ENCODE measurements at places on chromosomes 6 and 20.
A peak's percentile ranks its signal among the peaks of the same experiment; 100 is the strongest.

DNA sequence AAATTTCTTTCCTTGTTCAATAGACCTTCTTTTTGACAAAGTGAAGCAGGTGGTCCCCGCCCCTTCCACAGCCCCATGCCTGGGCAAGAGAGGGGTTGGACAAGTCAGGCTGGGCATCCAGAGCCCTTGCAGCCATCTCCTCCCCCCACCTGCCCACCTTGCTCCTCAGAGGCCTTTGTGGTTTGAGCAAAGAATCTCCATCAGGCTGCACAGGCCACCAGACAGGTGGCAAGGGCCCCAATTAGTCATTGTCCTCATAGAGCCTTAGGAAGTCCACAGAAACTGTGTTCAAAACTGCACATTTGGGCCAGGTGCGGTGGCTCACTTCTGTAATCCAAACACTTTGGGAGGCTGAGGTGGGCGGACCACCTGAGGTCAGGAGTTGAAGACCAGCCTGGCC lies 1.5 kb upstream of the MAPK13 start:
- DNase-seq = no peak

DNA sequence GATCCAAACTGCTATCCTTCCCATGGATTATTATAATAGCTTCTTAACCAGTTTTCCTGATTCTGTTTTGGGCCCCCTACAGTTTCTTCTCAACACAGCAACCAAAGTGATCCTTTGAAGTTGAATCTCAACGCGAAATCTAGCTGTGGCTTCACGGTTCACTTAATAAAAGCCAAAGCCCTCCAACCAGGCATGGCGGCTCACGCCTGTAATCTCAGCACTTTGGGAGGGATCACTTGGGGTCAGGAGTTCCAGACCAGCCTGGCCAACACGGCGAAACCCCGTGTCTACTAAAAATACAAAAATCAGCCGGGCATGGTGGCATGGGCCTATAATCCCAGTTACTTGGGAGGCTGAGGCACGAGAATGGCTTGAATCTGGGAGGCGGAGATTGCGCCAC lies 3.3 kb downstream of the RMND1 start:
- DNase-seq = no peak

GRCh38 chr6:61841958-61842357 lies 444.1 kb downstream of the KHDRBS2 start:
- no peak for DNase-seq

DNA sequence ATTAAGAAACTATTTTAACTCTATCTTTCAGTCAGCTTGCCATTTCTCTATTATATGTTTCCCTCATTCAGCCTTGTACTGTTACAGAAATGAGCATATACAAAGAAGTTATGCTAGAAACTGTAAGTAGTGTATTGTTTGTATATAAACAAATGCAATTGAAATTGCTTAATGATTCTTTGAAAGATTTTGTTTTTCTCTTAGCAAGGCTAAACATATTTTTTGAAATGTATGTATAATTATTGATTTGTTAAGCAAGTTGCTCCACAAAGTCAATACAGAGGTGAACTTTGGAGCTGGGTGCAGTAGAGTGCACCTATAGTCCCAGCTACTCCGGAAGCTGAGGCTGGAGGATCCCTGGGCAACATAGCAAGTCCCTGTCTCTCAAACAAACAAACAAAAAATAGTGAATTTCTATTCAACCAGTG lies 253.6 kb downstream of the RNGTT start:
- no peak for DNase-seq

DNA sequence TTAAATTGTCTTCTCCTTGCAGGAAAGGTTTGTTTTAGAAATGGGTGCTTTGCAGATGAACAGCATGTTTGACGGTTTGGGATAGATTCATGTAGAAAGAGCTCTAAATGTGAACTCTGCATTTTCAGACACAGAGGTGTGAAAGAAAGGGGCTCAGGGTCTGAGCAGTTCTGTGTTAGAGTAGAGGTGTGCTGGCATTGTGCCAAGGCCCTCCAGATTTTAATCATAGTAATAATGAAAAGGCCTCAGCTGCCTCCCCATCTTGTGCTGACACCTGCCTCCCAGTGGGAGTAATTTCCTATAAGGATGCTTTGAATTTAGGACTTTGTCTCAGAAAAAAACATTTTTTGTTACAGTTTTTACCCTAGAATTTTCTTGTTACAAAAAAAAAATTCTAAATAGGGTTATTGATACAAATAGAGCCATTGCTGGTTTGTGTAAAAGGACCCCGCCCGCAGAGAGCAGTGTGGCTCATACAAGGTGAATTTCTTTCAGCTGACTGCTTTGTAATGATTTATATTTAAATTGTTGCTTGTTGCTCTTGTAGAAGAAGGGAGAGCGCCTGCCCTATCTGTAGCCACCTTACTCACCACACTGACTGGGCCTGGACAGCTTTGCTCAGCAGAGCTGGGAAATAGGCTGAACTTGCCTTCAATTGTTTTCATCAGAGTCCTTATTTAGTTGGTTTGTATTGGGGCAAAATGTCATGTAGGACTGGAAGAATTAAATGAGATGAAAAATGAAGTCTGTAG lies 294.5 kb downstream of the ZFAND3 start:
- no peak for DNase-seq

- no peak for DNase-seq
Measured at GRCh38 chr20:59573837-59574236, 30.5 kb upstream of the PHACTR3 start.

DNA sequence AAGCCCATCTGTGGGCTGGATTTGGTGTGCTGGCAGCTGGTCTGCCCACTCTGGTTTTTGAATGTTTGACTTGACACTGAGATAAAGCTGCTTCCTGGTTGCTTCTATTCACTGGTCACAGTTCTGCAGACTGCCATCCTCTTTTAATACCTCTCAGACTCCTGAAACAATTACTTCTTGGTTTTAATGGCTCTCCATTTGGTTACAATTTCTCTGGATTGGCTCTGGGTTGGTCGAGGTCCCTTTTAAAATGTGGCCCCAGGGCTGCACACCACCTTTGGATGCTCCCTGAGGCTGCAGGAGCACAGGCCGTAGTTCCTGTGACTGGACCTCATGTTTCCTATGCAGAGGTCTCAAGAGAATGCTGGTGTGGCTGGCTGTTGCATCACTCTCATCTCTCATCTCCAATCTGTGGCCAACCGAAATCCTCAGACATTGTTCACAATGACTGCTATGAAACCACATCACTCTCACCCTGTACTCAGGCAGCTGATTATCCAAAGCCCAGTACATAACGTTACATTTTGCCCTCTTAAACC lies 98.5 kb downstream of the INSM1 start:
- no peak for DNase-seq

DNA sequence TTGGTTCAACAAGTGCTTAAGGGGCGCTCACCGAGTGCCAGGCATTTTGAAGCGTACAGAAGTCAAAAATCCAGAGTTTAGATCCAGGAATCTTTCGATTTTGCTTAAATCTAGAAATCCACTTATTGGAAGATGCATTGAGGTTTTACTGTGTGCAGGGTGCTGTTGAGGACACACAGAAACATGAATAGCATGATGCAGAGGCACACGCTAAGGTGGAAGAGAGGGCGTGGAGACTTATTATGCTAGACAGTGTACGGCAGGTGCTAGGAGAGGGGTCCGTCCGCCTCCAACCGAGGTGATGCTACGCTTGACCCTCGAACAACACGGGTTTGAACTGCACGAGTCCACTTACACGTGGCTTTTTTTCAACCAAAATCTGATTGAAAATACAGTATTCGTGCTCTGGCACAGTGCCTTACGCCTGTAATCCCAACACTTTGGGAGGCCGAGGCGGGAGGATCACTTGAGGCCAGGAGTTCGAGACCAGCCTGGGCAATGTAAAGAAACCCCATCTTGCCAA lies 1.0 kb upstream of the KIF13A start:
- no peak for DNase-seq

DNA sequence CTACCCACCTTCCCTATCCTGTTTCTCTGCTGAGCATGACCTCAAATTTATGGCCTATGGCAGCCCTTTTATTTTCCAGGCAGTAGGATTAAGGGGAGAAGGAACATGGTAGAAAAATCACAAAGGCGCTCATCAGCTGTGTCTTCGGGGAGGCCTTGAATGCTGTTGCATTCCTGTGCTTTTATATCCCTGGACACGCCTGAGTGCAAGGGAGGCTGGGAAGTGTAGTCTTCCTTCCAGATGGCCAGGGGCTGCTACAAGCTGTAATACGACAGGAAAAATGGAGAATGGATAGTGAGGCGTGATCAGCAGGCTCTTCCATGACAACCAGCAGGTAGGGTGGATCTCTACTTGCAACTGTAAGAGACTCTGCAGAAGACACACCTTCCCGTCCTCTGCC lies 210.9 kb upstream of the GGTLC1 start:
- DNase-seq = no peak

DNA sequence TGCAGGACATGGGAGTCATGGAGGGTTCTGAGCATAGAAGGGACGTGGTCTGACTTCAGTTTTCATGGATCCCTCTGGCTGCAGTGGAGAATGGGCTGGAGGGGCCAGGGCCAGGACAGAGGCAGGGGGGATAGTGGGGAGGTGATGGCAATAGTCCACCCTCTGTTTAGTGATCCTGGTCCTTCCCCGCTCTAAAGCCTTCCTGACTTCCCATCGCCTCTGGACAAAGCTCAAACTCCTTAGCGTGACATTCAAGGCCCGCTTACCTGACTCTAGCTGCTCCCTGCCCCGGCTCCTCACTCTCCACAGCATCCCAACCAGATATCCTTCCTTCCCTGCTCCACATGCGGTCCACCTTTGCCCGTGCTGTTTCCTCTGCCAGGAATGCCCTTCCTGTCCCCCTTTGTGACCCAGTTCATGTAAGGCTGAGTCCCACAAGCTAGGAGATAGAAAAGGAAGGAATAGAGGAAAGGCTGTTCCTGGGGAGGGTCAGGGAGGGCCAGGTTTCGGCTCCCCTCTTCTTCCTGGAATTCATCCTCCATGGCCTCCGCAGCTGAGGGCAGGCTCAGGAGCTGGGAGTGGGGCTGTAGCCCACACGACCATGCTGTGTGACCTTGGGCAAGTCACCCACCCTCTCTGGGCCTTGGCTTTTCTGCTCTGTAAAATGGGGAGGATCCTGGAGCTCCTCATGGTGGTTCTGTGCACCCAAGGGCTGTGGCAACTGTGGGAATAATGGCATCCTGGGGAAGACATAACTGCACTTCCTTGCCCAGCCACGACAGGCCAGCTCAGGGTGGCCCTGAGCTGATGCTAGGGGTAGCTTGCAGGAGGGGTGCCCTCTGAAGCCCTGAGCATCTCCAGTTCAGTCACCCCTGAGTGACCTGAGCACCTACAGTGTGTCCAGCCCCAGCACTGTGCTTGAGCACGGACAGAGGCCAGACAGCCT lies 116.1 kb downstream of the CEBPB start:
- DNase-seq = no peak

DNA sequence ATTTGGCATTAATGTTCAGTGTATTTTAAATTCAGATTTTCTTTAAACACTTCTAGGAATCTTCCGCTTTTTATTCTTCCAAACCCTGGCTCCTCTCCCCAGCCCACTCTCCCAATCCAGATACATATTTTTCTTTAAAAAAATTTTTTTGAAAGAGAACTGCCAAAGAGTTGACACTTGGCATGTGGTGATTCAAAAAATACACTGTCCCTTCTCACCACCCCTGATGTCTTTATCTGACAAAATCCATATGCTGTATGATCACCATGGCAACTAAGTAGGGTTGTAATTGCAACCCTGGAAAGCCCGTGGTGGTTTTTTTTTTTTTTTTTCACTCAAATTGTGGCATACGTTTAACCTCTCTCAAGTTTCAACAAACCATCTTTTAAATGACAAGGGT lies 355.8 kb upstream of the SASH1 start:
- no peak for DNase-seq

- no peak for DNase-seq
Measured at GRCh38 chr6:167330750-167331149, 5.9 kb downstream of the TTLL2 start.

GRCh38 chr6:11264100-11264499 lies 31.6 kb upstream of the NEDD9 start:
- no peak for DNase-seq

GRCh38 chr6:154891901-154892300 lies 103.2 kb upstream of the TIAM2 start:
- DNase-seq = no peak

GRCh38 chr20:2814587-2815051 lies at the start of gene C20orf141:
C20orf141 (plus strand) TSS chr20:2814987; CDS start chr20:2815185, 198 bp downstream.
- peak; percentile 8 for DNase-seq

DNA sequence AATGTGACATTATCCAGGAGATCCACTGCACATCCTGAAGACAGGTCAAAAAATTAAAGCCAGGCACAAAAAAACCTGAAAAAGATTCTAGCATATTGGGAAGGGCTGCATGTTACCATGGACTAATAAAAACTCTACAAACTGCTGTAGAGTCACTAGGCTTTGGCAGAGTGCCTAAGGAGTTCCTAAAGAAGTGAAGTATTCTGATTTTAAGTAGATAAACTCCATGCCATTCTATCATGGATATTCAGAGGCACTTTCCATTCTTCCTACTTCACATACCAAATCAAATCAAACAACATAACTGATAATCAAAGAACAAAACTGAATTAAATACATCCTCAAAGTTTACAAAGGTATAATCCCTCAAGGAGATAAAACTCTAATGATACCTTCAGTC lies 3.0 kb upstream of the MBOAT1 start:
- no peak for DNase-seq

DNA sequence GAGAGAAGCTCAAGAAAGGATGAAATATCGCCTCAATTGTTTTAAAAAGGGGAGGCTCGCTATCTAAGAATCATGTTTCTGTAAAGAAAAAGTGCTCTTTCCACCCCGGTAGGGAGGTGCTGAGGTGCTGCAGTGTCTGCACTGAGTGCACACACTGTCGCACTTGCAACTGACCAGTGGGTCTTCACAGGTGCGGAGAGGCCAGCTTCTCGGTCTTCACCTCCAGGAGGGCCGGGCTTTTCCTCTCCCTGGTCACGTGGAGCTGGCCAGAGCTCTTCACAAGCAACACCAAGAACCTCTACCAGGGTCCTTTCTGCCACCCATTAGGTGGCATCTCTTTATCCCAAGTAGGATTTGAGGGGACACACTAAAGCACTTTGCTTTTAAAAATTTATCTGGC lies 27.8 kb upstream of the TCFL5 start:
- no peak for DNase-seq

DNA sequence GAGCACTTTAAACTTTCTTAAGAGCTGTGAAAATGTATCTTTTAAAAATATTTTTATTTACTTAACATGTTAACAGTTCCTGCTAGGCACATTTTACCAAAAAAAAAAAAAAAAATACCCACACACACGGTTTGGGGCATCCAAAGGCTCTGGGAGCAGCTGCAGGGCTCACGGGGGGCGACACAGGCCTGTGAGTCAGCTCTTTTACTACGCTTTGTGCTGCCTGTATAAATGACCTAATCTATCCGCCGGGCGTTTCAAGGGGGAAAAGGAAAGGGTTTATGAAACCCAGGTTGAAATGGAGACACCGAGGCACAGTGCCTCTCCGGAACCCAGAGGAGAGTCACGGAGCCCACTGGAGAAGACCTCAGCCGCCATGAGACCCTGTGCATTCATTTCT lies 40.4 kb downstream of the DLL1 start:
- no peak for DNase-seq

DNA sequence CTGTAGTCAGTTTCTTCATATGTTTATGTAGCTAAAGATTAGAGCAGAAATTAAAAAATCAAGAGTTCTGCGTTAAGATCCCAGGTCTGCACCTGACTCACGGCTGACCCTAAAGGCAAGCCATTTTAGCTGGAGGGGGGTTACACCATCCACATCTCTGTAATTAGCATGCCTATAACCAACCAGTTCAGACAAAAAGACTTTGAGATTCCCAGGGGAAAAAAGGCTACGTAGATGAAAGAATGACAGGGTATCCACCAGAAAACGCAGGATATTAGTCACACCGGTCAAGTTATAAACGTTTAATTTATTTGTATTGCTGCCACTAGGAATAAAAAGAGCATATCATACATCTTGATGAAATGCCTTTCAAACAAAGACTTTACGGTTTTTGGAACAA lies 299.1 kb downstream of the FOXC1 start:
- DNase-seq = no peak

Measured in AML-193 (cell line).